ENCODE measurements at places on chromosomes 6 and 20.

- DNase-seq, result no peak
Observed at GRCh38 chr6:27237089-27237803, 10.3 kb upstream of the PRSS16 start.

- no peak for DNase-seq
Observed at GRCh38 chr20:57834306-57835073, 124.7 kb upstream of the PMEPA1 start.

DNA sequence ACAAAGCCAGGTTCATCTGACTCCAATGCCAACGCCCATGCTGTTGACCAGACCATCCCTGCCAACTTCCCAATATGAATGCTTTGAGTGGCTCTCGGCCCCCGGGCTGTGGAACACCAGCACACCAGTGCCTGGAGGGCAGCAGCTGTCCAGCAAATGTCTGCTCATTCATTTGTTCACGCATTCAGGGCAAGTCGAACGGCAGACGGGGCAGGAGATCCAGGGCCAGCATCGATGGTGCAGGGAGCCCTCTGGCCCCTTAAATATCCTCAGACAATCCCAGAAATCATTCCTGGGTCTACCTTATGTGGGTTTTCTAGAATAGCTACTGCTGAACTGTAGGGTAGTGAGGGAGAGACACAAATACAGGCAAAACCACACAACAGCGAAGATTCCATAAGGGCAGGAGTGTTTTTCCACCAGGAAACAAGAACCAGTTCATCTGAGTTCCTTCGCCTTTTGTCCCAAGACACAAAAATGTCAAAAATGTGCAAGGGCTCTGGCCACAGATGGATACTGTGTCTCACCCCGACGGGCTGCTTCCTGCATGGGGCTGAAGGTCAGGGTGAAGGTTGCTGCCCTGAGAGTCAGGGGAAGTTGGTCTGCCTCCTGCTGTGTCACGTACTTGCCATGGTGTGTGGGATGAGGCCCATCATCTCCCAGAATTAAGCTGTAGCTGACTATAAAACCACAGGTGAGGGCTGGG lies 15.5 kb downstream of the RIPOR3 start:
- no peak for DNase-seq

GRCh38 chr6:168210239-168211105 lies 109.1 kb downstream of the DACT2 start:
- no peak for DNase-seq

DNA sequence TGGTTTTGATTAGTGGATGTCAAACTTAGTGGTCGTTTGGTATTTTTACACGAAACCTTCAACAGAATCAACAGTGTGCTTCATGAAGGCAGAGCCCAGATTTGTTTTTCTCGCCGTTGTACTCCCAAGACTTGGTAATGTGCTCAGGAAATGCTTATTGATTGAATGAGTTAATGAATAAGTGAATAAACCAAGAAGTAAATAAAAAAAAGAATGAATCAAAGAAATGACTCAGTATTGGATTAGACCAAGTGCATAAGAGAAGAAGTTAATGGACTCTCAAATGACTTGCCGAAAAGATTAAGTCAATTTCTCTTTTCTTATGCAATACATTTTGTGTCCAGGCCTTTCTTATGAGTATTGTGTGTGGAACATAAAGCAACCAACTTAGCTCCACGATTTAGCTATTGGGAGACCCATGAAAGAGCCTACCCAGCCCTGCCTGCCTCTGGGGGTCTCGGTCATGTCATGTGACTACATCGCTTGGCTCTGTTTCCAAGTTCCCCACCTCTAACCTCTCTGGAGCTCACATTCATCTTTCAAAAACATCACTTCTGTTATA lies 10.6 kb upstream of the FUCA2 start:
- no peak for DNase-seq

DNA sequence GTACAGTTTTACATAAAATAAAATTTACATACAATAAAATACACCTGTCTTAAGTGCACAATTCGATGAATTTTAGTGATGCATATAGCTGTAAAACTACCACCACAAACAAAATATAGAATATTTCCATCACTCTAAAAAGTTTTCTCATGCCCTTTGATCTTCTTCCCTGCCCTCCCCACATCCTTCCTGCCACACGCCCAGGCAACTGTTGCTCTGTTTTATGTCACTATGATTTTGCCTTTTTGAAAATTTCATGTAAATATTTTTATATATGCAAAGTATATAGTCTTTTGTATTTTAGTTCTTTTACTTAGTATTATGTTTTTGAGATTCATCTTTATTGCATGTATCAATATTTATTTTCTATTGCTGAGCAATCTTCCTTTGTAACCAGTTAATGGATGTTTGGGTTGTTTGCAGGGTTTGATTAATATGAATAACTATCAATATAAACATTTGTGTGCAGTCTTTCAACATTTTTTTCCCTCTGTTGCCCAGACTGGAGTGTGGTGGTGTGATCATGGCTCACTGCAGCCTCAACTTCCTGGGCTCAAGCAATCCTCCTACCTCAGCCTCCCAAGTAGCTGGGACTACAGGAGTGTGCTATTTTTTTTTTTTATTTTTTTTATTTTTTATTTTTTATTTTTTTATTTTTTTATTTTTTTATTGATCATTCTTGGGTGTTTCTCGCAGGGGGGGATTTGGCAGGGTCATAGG lies 23.8 kb upstream of the SAMHD1 start:
- DNase-seq, result peak; percentile 63

DNA sequence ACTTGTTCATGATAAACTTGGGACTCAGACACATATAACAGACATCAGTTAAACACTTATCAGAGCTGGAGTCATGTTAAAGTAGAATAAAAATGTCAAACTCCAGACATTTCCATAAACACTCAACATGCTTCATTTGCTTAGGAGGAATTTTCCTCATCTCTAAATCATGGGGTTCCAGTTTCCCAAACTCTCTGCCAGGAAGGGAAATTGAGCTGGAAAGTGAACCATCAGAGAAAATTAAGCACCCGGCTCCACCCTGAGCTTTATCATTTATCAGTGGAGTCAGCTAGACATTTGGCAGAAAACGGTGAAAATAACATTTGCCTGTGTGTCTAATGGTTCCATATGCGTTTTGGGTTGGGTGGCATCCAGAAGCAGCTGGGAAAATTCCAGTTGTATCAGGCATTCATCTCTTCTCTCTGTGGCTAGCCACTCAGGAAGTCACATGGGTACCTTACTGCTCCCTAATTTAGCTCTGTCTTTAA lies 25.3 kb upstream of the ZNFX1 start:
- DNase-seq, result no peak

DNA sequence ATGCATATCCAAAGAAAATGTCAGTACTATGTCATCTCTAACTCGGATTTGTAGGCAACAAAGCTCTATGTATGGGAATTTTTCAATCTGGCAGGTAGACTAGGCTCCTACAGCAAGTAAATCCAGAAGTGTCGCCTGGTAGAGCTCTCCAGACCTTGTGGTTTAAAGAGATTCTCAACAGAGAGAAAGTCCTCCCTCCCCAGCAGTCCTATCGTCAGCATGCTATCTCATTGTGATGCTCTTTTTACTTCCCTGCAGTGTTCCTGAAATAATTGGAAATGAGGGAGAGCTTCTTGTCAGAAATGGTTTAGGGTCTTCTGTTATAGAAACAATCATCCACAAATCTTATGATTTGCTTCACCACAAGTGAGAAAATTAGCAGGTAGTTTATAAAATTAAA lies 395.4 kb downstream of the FRK start:
- no peak for DNase-seq

GRCh38 chr6:169424821-169425240 lies 171.2 kb upstream of the THBS2 start:
- no peak for DNase-seq

GRCh38 chr6:551405-551804 lies 105.5 kb downstream of the HUS1B start:
- peak; percentile 4 for DNase-seq

- no peak for DNase-seq
Observed at GRCh38 chr6:129852257-129852858, 8.8 kb downstream of the TMEM244 start.

GRCh38 chr6:80930376-80930775 lies 822.1 kb downstream of the TENT5A start:
- no peak for DNase-seq

GRCh38 chr20:44180814-44181213 lies 6.2 kb downstream of the JPH2 start:
- no peak for DNase-seq

Data from CD4-positive, alpha-beta T cell treated with Interferon gamma for 1 hour (primary cell).